Natural killer cell (primary cell): ENCODE measurements at places on chromosomes 11 and 22. TPM values are rescaled to one million over a fixed set of nuclear protein-coding genes. Genes with fewer than 3 reads are reported as not detected.

DNA sequence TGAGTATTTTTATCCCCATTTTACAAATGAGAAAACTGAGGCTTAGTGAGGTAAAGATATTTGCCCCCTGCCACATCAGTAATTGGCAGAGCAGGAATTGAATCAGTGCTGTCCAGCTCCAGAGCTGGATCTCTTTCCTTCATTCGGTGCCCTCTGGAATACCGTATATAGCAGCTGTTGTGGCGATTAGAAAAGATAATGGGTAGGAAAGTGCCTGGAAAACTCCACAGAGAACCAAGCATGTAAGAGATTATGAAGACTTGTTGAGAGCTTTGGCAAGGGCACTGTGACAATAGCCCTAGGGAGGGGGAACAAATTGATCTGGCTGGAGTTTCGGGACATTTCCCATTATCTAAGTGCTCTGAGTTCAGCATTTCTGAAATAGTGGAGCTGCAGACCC is 82.5 kb upstream of the TEAD1 start:
- no peak for DNase-seq
- no peaks in the 10 kb centered on the region for H3K27me3 ChIP-seq
- H3K4me3 ChIP-seq: no peak overlapping the region
- H3K36me3 ChIP-seq: no peaks in the 10 kb centered on the region
- H3K27ac ChIP-seq: no peak overlapping the region

DNA sequence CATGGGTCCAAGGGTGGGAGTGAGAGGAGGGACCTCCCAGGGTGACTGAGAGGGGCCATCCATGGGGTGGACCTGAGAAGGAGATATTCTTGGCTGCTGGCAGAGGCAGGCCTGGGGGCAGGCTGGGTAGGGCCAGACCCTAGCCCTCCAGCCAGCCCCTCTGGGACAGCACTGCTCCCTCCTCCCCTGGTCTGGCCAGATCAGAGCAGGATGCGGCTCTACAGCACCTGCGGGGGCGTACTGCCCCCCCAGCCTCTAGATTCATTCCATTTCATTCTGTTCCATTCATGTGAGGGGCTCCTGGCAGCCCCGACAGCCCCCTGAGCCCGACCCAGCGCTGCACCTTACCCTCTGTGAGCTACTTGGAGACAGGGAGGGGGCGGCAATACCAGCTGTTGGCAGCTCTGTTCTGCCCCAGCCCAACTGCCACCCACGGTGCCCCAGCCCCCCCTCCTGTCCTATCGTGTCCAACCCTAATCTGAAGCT is 34.3 kb upstream of the MYRF start:
- no peak overlapping the region for H3K4me3 ChIP-seq
- H3K36me3 ChIP-seq: no peaks in the 10 kb centered on the region
- no peaks in the 10 kb centered on the region for H3K4me1 ChIP-seq
- H3K27me3 ChIP-seq: no peaks in the 10 kb centered on the region
- H3K27ac ChIP-seq: no peak overlapping the region

DNA sequence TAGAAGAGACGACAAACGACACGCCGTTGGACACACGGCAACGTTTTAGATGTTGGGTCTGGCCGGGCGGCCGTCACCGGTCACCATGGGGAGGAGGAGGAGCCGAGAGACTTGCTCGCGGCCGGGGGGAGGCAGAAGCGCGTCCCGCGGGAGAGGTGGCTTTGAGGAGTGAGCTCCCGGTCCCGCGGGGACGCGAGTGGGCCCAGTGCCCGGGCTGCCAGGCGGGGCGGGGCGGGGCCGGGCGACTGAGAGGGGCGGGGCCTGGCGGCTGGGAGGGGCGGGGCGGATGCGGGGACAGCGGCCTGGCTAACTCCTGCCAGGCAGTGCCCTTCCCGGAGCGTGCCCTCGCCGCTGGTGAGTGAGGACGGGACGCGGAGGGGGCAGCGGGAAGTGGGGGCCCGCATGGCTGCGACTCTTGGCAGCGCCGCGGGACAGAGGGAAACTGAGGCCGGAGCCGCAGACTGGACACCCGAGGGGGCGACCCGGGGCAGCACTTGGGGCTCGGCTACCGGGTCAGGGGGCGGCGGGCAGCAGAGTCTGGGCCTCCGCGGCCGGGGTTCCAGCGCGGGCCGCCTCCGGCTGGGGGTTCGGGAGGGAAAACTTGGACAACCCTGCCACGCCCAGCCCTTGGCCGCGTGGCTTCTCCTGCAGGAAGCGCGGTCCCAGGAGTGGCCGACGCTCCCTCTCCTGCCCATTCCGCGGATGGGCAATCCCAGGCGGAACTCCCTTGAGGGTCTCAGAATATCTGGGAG is at the start of gene TSPO:
TSPO (plus strand) TSS at position 309 of the 752 bp plus-strand sequence. CDS start 7,680 bp downstream, outside the sequence.
- H3K4me1 ChIP-seq: peaks cover 67% of the 10 kb centered on the region
- H3K27ac ChIP-seq: peak within 1 kb of the TSS; percentile 68
- H3K4me3 ChIP-seq: peak within 1 kb of the TSS; percentile 76
- peak; percentile 56 for DNase-seq
- H3K27me3 ChIP-seq: no peaks in the 10 kb centered on the region

DNA sequence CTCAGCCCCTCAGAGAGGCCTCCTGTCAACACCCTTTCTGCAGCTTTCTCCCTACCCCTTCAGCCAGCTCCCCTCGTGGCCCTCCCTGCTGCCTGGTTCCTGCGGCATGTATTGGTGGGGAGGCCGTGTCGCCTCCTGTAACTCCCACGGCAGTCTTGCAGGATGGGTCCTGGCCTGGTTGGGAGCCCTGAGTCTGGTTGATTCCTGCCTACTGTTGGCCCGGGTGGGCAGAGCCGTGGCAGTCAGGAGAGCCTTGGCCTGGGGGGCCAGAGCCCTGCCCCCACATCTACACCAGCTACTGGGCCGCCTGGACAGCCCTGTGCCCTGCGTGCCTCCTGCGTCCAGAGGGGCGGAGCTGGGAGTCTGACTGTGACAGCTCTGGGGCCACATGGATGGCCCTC is 30.3 kb upstream of the GRAMD4 start:
- peaks cover 89% of the 10 kb centered on the region for H3K4me1 ChIP-seq
- no peaks in the 10 kb centered on the region for H3K36me3 ChIP-seq
- H3K27me3 ChIP-seq: no peaks in the 10 kb centered on the region

GRCh38 chr22:49180683-49181024 is 647.0 kb downstream of the BRD1 start:
- no peaks in the 10 kb centered on the region for H3K36me3 ChIP-seq
- H3K27me3 ChIP-seq: no peaks in the 10 kb centered on the region
- H3K4me1 ChIP-seq: no peaks in the 10 kb centered on the region
- H3K4me3 ChIP-seq: no peak overlapping the region
- DNase-seq: no peak

- peaks cover 4% of the 10 kb centered on the region for H3K27me3 ChIP-seq
- no peaks in the 10 kb centered on the region for H3K4me1 ChIP-seq
- H3K4me3 ChIP-seq: no peak overlapping the region
- DNase-seq: no peak
- no peak overlapping the region for H3K27ac ChIP-seq
Measured at GRCh38 chr11:13260201-13260962, 17.2 kb upstream of the BMAL1 start.

DNA sequence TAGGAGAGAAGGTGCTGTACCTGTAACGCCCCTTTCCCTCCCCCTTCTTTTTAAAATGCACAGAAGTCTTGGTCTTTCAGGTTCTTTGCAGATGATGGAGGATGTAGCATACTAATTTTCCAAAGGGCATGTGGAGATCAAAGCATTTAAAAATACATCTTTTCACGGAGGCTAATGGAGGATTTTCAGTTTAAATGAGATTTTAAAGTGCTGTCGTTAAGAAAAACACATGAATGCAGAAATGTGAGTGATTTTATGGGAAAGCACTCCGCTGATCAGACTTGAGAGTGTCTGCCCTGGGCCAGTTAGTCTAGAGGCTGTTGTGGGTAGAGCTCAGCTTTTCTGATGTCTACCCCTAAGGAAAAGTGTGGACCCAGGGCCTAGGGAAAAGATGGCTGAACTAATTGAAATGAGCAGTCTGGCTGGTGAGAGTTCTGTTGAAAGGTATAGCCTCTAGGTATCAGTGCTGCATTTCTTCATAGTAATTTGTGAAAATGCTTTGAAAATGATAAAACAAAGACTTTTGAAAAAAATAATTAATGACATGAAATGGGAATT is 2.5 kb downstream of the AMOTL1 start:
- H3K4me1 ChIP-seq: peaks cover 16% of the 10 kb centered on the region
- no peak overlapping the region for H3K27ac ChIP-seq
- no peaks in the 10 kb centered on the region for H3K27me3 ChIP-seq

Gene APOL5
- total RNA-seq: not detected

Gene LRFN4
- 2.0 TPM for total RNA-seq

- no peak overlapping the region for H3K4me3 ChIP-seq
- no peak overlapping the region for H3K27ac ChIP-seq
- DNase-seq: no peak
- H3K27me3 ChIP-seq: no peaks in the 10 kb centered on the region
Measured at GRCh38 chr11:118379497-118379896, 20.1 kb downstream of the UBE4A start.

DNA sequence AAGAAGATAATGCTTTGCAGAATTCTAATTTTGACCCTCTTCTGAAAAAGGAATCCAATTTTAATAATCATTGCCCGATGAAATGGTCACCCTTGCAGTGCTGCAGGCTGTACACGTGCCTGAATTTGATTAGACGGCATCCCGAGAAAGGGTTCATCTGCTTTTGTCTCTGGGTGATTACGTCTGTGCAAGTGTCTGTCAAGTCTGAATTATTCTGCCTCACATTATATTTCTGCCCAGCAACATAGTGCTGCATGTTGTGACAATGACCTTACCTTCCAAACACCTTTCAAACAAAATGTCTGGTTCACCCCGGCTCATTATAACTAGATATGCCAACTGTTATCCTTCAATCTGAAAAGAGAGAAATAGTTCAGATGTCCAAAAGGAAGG is 164.1 kb downstream of the MAML2 start:
- H3K27me3 ChIP-seq: no peaks in the 10 kb centered on the region
- peaks cover 3% of the 10 kb centered on the region for H3K4me1 ChIP-seq
- no peak for DNase-seq
- H3K4me3 ChIP-seq: no peak overlapping the region
- no peaks in the 10 kb centered on the region for H3K36me3 ChIP-seq

DNA sequence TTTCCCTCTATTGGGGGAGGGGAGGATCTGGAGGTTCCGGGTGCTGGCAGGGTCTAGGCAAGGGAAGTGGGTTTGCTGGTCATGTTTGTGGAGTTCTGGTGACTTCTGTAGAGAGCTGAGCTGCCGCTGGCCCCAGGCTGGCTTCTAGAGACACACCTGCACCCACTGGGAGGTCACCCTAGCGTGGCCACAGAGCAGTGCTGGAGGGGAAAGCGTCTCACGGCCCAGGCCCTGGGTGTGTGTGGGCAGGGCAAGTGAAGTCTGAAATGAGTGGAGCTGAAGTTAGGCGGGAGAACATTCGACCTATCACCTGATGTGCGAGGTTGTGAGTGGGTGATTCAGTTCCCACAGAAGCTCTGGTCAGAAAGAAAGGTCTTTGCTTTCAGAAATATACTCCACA is 27.9 kb downstream of the SMIM38 start:
- no peak overlapping the region for H3K27ac ChIP-seq
- no peak overlapping the region for H3K4me3 ChIP-seq
- no peaks in the 10 kb centered on the region for H3K4me1 ChIP-seq
- H3K36me3 ChIP-seq: no peaks in the 10 kb centered on the region

DNA sequence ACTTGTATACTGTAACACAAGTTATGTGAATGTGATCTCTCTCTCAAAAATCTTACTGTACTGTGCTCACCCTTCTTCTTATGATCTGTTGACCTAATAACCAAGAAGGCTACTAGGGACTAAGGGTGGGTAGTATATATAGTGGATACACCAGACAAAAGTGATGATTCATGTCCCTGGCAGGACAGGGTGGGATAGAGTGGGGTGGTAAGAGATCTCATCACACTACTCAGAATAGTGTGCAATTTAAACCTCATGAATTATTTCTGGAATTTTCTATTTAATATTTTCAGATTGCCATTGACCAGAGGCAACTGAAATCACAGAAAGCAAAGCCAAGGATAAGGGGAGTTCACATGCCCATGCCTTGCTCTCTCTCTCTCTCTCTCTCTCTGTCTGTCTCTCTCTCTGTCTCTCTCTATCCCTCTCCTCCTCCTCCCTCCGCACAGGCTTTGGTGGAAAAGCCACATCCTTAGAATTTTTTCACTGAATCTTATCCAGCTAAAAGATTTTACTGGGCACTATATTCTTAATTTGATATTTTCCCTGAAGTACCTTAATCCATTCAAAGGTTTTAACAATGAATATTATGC is 12.0 kb upstream of the STK33 start:
- DNase-seq: no peak
- no peak overlapping the region for H3K27ac ChIP-seq
- no peaks in the 10 kb centered on the region for H3K4me1 ChIP-seq
- peaks cover 4% of the 10 kb centered on the region for H3K27me3 ChIP-seq

DNA sequence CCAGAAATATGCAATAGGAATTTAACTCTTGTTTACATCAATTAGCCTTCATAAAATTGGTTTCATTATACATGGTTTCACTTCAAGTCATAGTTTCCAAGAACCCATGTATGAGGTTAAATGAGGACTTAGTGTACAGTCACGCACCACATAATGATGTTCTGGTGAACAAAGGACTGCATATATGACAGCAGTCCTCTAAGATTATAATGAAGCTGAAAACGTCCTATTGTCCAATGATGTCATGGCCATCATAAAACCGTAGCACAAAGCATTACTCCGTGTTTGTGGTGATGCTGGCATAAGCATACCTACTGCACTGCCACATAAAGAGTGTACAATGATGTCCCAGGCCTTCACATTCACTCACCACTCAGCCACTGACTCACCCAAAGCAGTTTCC is 31.1 kb downstream of the SMCO4 start:
- H3K27me3 ChIP-seq: no peaks in the 10 kb centered on the region
- no peak overlapping the region for H3K4me3 ChIP-seq
- no peak for DNase-seq
- no peaks in the 10 kb centered on the region for H3K36me3 ChIP-seq
- H3K27ac ChIP-seq: no peak overlapping the region
- H3K4me1 ChIP-seq: no peaks in the 10 kb centered on the region

- H3K4me3 ChIP-seq: no peak overlapping the region
- peaks cover 10% of the 10 kb centered on the region for H3K4me1 ChIP-seq
- DNase-seq: no peak
Measured at GRCh38 chr11:121029153-121029552, 5.3 kb downstream of the TBCEL start.

DNA sequence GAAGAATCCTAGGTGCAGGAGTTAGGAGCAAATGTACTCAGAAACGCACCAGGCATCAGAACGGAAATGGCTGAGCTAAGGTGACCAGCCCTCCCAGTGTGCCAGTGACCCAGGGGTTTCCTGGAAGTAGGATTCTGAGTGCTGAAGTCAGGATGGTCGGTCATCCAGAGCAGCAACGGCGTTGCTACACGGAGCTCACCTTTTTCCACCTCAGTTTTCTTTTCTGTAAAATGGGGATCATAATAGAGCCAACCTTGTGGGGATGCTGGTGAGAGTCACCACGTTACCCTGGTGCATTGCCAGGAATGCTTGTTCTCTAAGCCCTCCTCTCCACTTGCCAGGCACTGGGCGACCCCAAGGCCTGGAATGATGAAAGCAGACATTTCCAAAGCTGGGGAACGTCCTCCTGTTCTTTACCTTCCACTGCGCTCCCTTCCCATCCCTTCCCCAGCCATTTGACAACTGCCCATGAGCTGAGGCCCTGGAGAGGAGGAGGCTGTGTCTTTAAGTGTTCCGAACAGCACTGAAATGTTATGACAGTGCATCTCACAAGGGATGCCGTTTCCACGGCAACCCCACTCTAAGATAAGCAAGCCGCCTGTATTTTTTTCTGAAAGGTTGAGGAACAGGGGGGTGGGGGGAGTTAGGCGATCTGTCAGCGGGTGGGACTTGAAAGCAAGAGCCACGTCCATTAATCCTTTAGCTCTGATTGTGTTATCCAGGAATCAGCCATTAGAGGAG is 66.8 kb downstream of the TSPAN18 start:
- no peaks in the 10 kb centered on the region for H3K36me3 ChIP-seq
- H3K4me3 ChIP-seq: no peak overlapping the region
- no peaks in the 10 kb centered on the region for H3K4me1 ChIP-seq
- H3K27me3 ChIP-seq: no peaks in the 10 kb centered on the region
- no peak overlapping the region for H3K27ac ChIP-seq
- DNase-seq: no peak
